ENCODE measurements at places on chromosomes 3 and 15.

DNA sequence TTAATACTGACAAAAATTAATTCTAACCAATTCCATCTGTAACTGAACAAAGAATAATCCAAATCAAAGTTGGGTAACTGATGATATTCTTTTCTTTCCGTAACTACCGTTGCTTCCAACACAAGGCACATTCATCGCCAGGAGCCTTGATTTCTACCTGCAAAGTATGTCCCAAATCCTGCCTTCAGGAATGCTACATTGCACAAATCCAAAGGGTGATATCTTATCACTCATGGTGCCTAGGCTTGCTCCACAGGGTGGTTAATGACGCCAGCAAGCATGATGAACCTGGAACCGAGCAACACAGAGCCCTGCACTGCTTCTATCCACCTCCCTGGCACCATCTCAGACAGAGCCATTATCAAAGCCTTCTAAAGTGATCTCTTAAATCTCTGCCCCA, 772.7 kb downstream of the ROBO1 start:
- no peak overlapping the region for H3K27ac ChIP-seq
- H3K27me3 ChIP-seq, result no peaks in the 10 kb centered on the region
- no peaks in the 10 kb centered on the region for H3K36me3 ChIP-seq
- no peak for DNase-seq
- peaks cover 6% of the 10 kb centered on the region for H3K4me1 ChIP-seq
- H3K4me3 ChIP-seq, result no peak overlapping the region

- DNase-seq, result peak; percentile 97
- H3K27me3 ChIP-seq, result no peaks in the 10 kb centered on the region
- no peaks in the 10 kb centered on the region for H3K36me3 ChIP-seq
- no peak overlapping the region for H3K4me3 ChIP-seq
- H3K27ac ChIP-seq, result peak overlapping the region; percentile 32
These were observed 52.3 kb upstream of the CGNL1 start for GRCh38 chr15:57323806-57324589.

DNA sequence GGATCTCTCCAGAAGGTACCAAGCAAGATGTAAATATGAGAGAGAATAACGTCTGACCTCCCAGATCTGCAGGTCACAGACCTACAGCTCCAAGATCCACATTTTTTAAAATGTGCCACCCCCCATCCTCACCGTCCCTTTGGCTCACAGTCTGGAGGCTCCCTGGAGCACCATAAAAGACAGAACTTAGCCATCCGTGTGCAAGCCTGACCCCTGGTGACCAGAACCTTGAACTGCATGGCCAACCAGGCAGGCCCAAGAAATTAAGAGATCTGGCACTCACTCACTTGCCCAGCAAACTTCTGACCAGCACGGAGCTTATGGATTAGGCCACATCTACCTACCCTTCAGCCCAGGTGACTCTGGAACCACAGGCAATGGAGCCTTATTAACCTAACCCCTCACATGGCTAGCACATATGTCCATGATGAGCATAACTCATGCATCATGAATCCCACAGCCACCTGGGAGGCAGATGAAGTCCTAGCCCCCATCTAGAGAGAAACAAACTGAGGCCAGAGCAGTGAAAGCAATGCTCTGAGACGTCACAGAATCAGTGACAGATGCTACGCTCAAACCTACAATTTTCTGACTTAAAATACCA, 275.3 kb downstream of the UACA start:
- no peaks in the 10 kb centered on the region for H3K36me3 ChIP-seq
- no peak overlapping the region for H3K4me3 ChIP-seq
- DNase-seq, result peak; percentile 71
- H3K4me1 ChIP-seq, result no peaks in the 10 kb centered on the region
- H3K27ac ChIP-seq, result no peak overlapping the region

DNA sequence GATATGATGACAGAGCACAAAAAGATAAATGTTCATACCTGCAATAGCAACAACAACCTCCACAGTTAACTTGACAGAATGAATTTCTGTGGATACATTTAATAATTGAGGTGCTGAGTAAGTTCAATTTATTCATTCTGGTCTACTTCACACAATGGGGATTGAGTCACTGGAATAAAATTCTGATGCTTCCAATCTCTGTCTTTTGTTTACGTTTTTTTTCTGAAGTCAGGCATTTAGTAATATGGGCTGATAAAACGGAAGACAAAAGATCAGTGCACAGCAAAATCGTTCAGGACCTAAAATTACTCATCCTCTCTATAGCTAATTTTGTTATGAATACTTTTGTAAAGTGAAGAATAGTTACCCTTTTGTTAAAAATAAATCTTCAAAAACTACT, 565.9 kb upstream of the CCDC54 start:
- no peak overlapping the region for H3K27ac ChIP-seq
- no peak overlapping the region for H3K4me3 ChIP-seq
- no peaks in the 10 kb centered on the region for H3K4me1 ChIP-seq
- no peaks in the 10 kb centered on the region for H3K36me3 ChIP-seq
- no peak for DNase-seq
- no peaks in the 10 kb centered on the region for H3K27me3 ChIP-seq

GRCh38 chr3:150307311-150308036, 100.6 kb upstream of the TSC22D2 start:
- H3K27ac ChIP-seq, result no peak overlapping the region
- H3K4me1 ChIP-seq, result no peaks in the 10 kb centered on the region
- no peaks in the 10 kb centered on the region for H3K36me3 ChIP-seq
- no peak for DNase-seq
- no peaks in the 10 kb centered on the region for H3K27me3 ChIP-seq
- no peak overlapping the region for H3K4me3 ChIP-seq

DNA sequence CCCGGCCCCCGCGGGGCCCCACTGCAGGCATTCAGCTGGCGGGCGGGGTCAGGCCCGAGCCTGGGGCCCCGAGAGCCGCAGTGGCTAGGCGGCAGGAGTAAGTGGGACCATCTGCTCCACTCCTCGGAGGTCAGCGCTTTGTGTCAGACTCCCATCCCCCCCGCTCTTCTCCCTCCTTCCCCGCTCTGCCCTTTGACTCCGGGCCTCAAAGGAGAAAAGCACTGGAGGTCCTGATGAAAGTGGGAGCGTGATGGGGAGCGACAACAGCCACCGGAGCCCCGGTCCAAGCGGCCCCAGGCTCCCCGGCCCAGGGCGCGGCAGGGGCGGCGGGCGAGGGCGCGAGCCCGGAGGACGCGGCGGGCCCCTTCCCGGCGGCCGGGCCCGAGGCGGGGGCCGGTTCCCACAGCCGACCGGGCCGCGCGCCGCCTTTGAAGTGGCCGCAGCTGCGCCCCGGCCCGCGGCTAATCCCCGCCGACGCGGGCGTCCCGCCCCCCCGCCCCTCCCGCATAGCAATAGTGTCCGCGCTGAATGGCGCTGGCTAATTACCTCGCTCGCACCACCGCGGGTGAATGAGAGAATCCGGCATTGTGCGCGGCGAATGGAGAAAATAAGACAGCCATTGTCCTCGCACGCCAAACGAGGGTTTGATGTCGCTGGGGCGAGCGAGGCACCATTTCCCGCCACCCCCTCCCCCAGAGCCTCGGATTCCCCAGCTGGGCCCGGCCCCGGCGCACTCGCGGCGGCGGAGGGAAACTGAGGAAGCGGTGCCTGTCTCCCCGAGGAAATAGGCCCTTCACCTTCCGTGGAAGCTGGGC, 22.4 kb downstream of the IGDCC3 start:
- H3K4me3 ChIP-seq, result peak overlapping the region; percentile 33
- no peaks in the 10 kb centered on the region for H3K36me3 ChIP-seq
- peaks cover 7% of the 10 kb centered on the region for H3K4me1 ChIP-seq
- peak; percentile 65 for DNase-seq

DNA sequence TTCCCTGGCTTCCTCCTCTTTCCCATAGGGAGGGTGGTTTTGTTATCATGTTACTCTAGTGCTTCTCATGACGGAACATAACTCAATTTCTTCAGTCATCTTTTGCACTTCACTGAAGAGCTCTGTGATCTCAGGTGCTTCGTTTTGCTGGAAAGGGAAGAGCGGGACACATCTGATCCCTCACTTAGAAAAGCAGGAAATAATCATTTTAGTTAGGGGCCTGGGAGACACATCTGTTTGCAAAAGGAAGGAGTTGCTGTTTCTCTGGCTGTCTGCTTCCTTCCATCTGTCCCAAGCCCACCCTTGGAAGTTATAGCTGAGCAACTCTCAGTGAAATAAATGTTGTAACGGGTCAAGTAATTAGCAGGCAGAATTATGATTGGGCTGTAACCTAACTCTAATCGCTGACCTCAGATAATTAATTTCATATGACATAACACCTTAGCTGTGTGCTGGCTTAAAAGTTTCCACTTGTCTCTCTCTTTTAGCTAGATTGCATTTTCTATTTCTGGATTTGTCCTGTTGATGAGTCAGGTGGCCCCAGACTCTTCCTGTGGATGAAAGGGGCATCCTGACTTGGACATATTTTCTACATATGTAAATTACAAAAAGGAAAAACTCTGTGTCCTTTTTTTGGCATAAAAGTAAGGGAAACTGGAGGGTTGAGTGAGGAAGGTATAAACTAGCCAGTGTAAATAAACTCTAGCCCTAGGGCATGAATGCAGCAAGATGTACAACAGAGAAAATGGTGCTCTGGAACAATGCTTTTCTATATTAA, 11.0 kb upstream of the FILIP1L start:
- H3K36me3 ChIP-seq, result no peaks in the 10 kb centered on the region
- no peak overlapping the region for H3K4me3 ChIP-seq
- no peak overlapping the region for H3K27ac ChIP-seq

DNA sequence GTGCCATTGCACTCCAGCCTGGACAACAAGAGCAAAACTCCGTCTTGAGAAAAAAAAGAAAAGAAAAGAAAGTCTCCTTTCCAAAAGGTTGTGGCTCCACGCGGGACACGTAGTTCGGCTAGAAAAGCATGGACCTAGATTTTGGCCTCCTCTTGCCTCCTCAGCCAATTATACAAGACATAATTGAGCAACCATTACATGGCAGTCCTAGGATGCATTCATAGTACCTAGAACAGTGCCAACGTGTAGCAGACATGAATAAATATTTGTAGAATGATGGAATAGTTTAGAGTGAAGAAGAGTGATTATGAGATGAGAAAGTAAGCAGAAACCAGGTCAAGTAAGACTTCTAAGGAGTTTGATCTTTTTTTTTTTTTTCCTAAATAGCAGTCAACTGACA, 112.5 kb downstream of the ZNF609 start:
- no peaks in the 10 kb centered on the region for H3K4me1 ChIP-seq
- H3K27me3 ChIP-seq, result no peaks in the 10 kb centered on the region
- no peak overlapping the region for H3K27ac ChIP-seq
- H3K4me3 ChIP-seq, result no peak overlapping the region
- DNase-seq, result no peak
- H3K36me3 ChIP-seq, result no peaks in the 10 kb centered on the region

GRCh38 chr3:186128158-186128557, 19.3 kb upstream of the ETV5 start:
- H3K27ac ChIP-seq, result no peak overlapping the region
- DNase-seq, result peak; percentile 48
- no peaks in the 10 kb centered on the region for H3K36me3 ChIP-seq
- no peak overlapping the region for H3K4me3 ChIP-seq
- H3K27me3 ChIP-seq, result no peaks in the 10 kb centered on the region

DNA sequence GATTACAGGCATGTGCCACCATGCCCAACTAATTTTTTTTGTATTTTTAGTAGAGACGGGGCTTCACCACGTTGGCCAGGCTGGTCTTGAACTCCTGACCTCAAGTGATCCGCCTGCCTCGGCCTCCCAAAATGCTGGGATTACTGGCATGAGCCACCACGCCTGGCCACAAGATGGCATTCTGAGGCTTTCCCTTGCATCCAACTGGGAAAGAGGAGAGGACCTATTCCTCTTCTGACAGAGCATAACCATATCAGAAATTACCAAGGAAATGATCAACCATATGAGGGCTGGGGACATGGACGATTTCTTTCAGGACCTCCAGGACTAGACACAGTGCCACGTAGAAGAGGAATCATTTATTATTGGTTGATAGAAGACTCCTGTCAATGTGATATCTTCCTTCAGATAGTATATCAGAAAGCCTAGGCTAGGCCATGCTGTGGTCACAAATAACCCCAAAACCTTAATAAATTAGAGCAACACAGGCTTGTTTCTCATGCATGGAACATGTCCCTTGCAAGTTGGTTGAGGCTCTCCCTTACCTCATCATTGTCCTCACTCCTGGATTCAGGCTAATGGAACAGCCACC, 372.3 kb upstream of the IL12A start:
- H3K4me1 ChIP-seq, result no peaks in the 10 kb centered on the region
- H3K27me3 ChIP-seq, result no peaks in the 10 kb centered on the region
- no peaks in the 10 kb centered on the region for H3K36me3 ChIP-seq
- no peak overlapping the region for H3K27ac ChIP-seq
- peak; percentile 70 for DNase-seq
- no peak overlapping the region for H3K4me3 ChIP-seq

GRCh38 chr15:32942401-32942841, 224.6 kb downstream of the GREM1 start:
- no peaks in the 10 kb centered on the region for H3K27me3 ChIP-seq
- no peaks in the 10 kb centered on the region for H3K36me3 ChIP-seq
- H3K4me3 ChIP-seq, result no peak overlapping the region
- H3K27ac ChIP-seq, result no peak overlapping the region
- DNase-seq, result no peak

DNA sequence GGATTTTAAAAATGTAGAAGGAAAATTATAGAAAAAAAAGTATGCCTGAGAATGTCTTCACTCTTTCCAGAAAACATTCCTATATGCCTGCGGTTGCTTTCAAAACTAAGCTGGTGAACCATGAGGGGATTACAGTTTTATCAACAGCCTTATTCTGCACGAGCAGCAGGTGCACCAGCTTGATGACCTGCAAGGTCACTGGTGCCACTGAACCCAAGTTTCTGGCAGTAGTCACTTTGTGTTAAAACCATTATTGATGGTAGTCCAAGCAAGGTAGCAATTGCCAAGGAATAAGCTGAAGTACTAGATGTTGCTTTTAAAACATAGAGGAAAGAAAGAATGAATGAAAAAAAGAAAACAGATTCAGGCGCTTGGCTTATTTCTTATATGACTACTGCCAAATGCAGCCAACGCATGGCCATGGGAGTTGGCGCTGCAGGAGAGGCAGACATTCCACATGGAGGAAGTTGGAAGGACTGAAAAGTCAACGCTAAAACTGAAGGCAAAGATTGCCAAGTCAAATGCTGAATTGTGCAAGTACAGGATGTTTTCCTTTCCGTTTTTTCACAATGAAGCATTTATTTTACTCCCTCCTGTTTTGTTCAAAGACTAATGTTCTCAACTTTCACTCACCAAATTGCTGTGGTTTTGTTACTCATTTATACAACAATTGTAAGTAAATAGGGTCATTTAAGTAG, 601.4 kb downstream of the CADM2 start:
- H3K4me3 ChIP-seq, result no peak overlapping the region
- H3K4me1 ChIP-seq, result no peaks in the 10 kb centered on the region
- no peaks in the 10 kb centered on the region for H3K27me3 ChIP-seq
- no peak for DNase-seq
- H3K36me3 ChIP-seq, result no peaks in the 10 kb centered on the region

GRCh38 chr15:69094124-69094921, 66.1 kb upstream of the GLCE start:
- no peak overlapping the region for H3K27ac ChIP-seq
- no peak overlapping the region for H3K4me3 ChIP-seq
- DNase-seq, result no peak

GRCh38 chr15:74040109-74040850, 42.1 kb downstream of the GOLGA6A start:
- no peak overlapping the region for H3K4me3 ChIP-seq
- DNase-seq, result peak; percentile 84
- H3K27me3 ChIP-seq, result no peaks in the 10 kb centered on the region
- H3K27ac ChIP-seq, result peak overlapping the region; percentile 19

All from mesendoderm (in vitro differentiated cells).